ENCODE measurements at places on chromosomes 3 and 15.

- no peak for DNase-seq
Measured at GRCh38 chr3:140205598-140205997, 270.6 kb downstream of the CLSTN2 start.

GRCh38 chr3:52431459-52432223, 13.3 kb downstream of the SEMA3G start:
- no peak for DNase-seq

DNA sequence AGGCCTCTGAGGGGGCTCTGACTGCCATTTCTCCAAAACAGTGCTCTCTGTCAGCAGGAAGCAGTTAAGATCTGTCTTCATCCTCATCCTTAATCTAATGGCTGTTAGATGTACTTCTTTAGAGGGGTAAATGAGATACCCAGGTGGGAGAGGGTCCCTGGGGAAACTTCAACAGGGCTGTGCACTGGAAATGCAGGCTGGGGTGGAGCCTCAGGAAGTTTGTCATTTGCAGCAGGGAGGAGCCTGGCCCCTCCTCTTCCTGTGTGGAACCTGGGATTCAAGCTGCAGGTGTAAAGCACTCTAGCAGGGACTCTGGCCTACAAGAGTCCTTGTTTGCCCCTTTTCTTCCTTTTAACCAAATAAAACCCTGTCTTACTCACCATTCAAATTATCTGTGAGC, 1173.6 kb downstream of the OTOL1 start:
- DNase-seq, result no peak

DNA sequence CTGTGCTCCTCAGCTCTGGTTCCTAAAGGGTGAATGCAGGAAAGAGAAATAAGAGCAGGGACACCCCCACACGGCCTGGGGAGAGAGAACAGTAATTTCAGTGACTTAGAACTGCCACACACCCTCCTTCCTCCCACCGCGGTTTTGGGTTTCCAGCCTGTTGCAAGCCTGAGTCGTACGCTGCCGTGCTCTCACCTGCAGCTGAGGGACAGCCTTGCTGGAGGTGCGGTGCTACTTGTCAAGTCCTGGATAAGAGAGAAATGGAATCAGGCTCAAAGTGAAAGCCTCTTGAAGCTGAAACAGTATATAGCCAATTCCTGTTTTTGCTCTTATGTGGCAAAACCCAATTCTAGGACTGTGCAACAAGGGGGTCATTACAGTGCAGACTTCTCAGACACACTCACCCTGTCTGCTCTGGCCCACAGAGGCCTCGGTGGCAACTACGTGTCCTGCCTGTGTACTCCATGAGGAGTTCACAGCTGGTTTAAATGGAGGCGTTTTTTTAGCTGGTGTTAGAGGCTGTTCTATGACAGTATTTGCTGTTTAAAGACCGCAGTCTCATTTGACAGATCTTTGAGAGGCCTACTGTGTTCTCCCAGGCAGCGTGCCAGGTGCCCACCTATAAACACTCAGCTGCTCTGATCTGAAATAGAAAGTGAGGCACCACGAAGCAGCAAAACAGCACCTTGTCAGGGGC, 42.9 kb downstream of the TBC1D2B start:
- peak; percentile 42 for DNase-seq

- DNase-seq, result no peak
Measured at GRCh38 chr15:60155661-60156060, 151.6 kb downstream of the FOXB1 start.

DNA sequence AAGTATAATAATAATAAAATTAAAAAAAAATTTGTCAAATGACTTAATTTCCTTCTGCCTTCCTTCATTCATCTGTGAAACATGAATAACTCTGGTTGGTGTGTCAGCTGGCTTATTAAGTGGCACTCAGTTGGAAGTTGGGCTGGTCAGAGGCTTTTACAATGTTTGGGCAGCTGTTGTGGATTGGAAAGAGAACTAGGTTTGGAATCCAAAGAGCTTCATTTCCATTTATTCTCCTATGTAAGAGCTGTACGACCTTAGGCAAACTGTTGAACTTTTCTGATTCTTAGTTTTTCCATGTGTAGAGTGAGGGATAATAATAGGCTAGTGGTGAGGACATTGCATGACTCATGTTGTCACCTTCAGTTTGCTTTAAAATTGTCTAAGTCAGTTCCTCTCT, 606.7 kb downstream of the PDCD6IP start:
- no peak for DNase-seq

GRCh38 chr3:150114273-150114672, 143.6 kb upstream of the PFN2 start:
- no peak for DNase-seq

All from stimulated activated CD4-positive, alpha-beta T cell treated with anti-CD3 and anti-CD28 coated beads, TNF-alpha, amount 100 ng/mL, for 1 hour (primary cell).